ENCODE measurements at places on chromosomes 5 and 9.

DNA sequence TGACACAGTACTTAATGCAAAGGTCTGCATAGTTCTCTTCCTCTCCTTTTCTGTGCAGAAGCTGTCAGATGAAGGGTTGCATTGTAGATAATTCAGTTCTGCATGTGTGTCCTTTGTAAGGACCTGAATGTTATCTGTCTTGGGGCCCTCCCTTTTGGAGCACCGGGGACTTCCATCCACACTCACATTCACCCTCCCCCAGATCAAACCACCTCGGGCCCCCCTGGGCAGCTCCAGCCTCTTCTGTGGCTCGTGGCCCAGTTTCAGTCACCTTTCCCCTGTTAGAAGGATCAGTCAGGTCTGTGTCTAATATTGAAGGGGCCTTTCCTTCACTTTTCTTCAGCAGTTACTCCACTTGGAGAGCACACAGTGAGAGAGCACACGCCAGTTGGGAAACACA lies 11.0 kb downstream of the DMRT1 start:
- no peak overlapping the region for H3K27ac ChIP-seq
- H3K4me3 ChIP-seq: no peak overlapping the region
- no peaks in the 10 kb centered on the region for H3K36me3 ChIP-seq
- H3K27me3 ChIP-seq: peaks cover 14% of the 10 kb centered on the region

DNA sequence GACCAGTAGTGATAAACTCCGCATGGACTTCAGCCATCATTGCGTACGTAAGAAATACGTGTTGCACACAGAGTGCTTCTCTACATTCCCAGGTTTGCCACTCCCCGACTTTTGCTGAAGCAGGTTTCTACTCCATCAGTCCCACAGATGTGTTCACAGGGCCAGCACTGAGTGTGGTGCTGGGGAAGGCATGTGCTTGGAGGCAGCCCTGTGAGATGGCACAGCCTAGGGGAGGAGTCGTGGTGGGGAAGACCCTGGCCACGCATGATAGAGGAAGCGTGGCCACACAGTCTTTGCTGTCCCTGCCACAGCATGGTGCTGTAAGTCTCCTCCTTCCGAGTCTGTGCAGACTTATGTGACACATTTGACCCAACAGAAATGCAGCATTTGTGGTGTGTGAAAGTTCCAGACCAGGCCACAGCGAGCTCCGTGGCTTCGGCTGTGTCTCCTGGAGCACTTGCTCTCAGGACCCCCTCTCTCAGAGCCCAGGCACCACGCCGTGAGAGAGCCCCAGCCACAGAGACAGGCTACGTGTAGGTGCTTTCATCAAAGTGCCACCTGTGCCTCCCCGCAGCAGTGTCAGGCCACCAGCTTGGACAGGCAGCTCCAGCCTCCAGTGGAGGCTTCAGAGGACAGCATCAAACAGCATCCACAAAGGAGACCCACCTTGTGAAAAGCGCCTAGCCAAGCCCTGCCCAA lies 197.8 kb downstream of the AUH start:
- H3K4me1 ChIP-seq: peaks cover 53% of the 10 kb centered on the region
- no peaks in the 10 kb centered on the region for H3K27me3 ChIP-seq
- no peaks in the 10 kb centered on the region for H3K36me3 ChIP-seq
- no peak overlapping the region for H3K4me3 ChIP-seq
- no peak for DNase-seq
- H3K27ac ChIP-seq: peak overlapping the region; percentile 18

GRCh38 chr5:39117401-39117800 lies 43.2 kb upstream of the RICTOR start:
- no peaks in the 10 kb centered on the region for H3K4me1 ChIP-seq
- H3K4me3 ChIP-seq: no peak overlapping the region
- peaks cover 6% of the 10 kb centered on the region for H3K36me3 ChIP-seq
- no peak overlapping the region for H3K27ac ChIP-seq
- no peak for DNase-seq
- no peaks in the 10 kb centered on the region for H3K27me3 ChIP-seq

DNA sequence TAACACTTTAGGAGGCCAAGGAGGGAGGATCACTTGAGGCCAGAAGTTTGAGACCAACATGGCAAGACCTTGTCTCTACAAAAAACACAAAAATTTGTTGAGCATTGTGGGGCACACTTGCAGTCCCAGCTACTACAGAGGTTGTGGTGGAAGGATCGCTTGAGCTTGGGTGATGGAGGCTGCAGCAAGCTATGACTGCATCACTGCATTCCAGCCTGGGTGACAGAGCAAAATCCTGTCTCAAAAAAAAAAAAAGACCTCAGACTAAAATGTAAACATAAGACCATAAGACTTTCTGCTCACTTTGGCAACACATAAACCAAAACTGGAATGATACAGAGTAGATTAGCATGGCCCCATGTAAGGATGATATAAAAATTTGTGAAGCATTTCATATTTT lies 24.6 kb upstream of the NANS start:
- H3K27me3 ChIP-seq: no peaks in the 10 kb centered on the region
- H3K4me1 ChIP-seq: peaks cover 2% of the 10 kb centered on the region
- no peaks in the 10 kb centered on the region for H3K36me3 ChIP-seq
- no peak overlapping the region for H3K4me3 ChIP-seq
- DNase-seq: no peak

DNA sequence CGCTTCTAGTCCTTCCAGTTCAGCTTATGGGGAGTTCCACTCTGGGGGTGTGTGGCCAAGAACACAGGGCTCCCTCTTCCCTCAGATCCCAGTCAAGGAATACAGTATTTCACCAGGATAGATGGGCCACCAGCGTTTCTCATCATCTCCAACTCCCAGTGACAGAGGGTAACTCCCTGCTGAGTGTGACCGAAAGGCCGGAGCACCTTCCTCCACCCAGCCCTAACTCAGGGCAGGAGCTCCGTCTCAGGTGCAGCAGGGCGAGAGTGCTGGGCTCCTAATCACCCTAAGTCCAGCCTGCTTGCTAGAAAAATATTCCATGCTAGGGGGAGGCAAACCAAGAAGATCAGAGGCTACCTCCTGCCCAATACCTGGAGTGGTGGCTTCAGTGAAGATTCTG lies 102.6 kb downstream of the ADAMTS2 start:
- no peak overlapping the region for H3K27ac ChIP-seq
- DNase-seq: peak; percentile 6
- H3K27me3 ChIP-seq: no peaks in the 10 kb centered on the region

Measured in lower lobe of right lung (tissue), 2 donors.